ENCODE measurements at places on chromosomes 5 and 9. TPM values are rescaled to one million over a fixed set of nuclear protein-coding genes. Genes with fewer than 3 reads are reported as not detected.

RXFP3 gene
- not detected for total RNA-seq

SPINK6 gene
- not detected for total RNA-seq

ACTL7B gene
- total RNA-seq = 0.07 TPM

GLIPR2 gene
- 1.6 TPM for total RNA-seq

ORM2 gene
- total RNA-seq = not detected

Measured in nasal cavity respiratory epithelium epithelial cell of viscerocranial mucosa (primary cell).